Posterior cingulate gyrus (tissue), 11 donors: ENCODE measurements at places on chromosomes 2 and 18.
A peak's percentile ranks its signal among the peaks of the same experiment; 100 is the strongest.

DNA sequence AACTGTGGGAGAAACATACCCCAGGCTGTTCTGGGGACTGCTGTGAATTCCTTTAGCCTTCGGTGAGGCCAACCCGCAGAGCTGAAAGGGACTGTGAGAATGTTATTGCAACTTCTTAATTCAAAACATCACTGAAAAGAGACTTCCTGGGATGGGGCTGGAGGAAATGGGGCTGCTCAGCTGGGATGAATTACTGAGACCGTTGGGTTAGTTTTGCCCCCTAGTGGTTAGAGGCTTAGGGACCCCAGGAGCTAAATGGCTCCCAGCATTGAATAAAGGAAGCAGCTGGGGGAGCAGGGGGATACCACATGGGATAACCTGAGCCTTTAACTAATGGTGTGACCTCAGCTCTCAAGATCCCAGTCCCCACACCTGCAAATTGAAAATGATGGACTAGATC, 941.1 kb upstream of the FANCL start:
- no peak for DNase-seq

DNA sequence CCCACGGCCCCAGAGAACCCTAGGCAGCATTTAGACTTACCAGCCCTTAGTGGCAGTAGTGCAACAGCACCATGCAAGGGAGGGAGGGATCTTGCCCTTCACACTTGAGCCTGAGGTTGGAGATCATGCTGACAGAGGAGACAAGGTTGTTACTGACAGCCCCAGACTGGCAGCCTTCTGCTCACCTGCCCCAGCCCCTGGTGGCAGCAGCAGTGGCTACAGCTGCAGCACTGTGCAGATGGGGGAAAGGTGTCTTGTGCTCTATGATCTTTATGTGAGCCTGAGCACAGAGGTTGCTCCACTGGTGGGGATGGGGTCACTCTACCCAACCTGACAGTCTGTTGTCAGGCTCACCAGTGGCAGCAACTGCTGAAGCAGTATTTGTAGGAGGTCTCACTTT, 501.2 kb upstream of the LRRTM4 start:
- DNase-seq: no peak

DNA sequence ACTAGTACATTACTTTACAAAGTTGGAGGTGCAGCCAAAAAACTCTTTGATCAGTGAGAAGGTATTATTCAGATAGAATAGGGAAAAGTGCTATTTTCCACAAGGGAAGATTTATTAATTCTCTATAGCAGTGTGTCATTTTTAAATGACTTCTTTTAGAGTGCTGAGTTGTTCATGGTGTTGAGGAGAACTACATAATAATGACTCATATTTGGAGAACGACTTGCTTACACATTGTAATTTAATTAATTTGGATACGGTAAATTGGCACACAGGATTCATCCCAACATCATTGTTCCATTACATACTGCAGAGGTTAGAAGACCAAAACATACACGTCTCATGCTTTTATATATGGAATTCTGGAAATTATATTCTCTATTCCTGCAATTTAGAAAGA, 22.1 kb upstream of the MAP2 start:
- DNase-seq: no peak

DNA sequence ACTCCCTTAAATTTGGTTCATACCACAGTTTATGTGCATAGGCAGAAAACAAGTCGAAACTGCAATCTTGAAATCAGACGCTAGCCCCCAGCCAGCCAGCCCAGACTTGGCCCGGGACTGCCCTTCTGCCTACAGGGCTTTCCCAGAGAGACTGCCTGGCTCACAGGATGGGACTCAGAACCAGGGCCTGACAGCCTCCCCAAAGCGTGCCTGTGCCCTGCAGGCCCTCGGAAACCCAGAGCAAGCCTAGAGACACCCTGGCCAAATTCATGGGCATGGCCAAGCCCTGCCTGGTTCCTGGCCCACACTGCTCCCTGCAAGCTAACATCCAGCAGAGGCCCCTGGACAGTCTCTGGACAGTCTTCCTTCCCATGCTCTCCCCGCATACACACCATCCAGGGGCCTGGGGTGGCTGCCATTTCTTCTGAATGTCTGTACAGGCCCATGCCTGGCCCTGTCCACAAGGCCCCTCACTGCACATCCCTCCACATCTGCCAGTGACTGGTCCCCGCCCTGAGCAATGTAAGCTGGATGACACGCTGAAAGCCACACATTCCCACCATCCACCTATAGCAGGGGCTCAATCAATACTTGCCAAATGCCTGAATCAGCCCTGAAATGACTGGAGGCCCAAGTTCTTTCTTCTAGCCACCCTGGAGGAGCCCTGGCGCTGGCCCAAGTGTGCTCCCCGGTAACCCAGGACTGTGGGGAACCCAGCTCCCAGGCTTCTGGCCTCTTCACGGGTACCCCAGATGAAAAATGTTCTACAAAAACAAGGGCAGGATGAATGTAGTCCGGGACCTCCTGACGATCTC, 73.1 kb downstream of the HDAC4 start:
- no peak for DNase-seq

DNA sequence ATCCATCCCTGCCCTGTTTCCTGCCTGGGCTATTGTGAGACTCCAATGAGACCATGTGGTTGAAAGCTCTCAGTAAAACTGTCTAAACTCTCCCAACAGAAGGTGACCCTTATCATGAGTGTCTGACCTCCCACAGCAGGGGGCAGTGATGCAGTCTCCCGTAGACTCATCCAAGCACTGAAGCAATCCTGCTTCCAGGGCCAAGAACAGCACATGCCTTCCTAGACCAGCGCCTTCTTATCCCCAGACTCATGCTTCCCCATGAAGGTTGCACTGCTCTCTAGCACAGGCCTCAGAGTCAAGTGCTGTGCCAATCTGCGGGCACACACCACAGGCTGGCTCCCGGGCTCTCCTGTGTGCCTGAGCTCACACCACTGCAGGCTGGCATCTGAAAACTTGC, 112.3 kb downstream of the TNS1 start:
- DNase-seq: no peak

DNA sequence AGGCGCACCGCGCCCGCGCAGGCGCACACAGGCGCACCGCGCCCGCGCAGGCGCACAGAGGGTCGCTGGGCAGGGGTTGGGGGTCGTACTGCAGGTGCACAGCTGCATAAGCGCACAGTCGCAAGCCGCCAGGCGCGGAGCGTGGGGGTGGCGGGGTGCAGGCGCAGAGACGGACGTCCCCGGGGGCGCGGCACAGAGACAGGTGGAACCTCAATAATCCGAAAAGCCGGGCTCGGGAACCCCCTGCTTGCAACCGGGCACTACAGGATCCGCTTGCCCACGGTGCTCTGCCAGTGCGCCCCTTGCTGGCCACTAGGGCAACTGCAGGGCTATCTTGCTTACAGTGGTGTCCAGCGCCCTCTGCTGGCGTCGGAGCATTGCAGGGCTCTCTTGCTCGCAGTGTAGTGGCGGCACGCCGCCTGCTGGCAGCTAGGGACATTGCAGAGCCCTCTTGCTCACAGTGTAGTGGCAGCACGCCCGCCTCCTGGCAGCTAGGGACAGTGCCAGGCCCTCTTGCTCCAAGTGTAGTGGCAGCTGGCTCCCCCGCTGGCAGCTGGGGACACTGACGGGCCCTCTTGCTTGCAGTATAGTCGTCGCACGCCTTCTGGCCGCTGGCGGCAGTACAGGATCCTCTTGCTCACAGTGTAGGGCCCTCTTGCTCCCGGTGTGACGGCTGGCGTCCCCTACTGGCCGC, 34.9 kb downstream of the FAM110C start:
- peak; percentile 86 for DNase-seq

DNA sequence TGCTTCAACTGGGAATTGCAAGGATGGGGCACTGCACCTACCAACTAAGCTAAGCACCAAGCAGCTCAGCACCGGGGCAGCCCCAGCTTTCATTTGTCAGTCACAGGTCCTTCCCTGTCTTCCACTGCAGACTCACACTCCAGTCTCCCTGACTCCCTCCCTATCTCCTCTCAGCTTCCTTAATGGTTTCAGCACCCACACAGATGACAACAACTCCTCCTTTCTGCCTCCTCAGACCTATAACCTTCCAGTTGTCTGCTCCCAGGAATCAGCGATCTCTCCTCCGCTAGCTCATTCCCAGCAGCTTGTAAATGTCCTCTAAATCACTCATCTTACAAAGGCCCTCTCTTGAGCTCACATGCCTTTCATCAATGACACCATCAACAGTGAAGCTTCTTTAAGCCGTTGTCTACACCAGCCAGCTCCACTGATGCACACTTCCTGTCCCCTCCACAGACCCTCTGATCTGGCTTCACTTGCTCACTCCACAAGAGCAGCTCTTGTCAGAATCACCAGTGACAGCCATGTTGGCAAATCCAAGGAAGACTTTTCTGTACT, 32.1 kb downstream of the CLASP1 start:
- DNase-seq: no peak

GRCh38 chr2:67522148-67522547, 125.0 kb downstream of the ETAA1 start:
- DNase-seq: no peak

GRCh38 chr2:88729061-88729745, 37.7 kb downstream of the RPIA start:
- DNase-seq: no peak

DNA sequence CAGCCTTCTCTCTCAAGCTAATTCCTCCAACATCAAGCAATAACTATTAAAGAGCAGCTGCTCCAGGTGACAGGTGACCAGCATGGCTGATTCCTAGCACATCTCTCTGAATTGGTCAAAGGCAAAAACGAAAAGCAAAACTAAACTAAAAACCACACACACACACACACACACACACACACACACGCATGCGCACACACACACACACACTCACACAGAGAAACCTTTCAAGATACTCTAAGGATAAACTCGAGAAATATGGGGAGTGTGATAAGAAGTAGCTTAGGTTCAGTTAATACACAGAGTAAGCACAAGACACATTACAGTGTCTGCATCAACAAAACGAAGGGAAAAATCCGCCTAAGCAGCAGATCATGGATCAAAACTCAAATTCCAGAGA, 74.5 kb upstream of the FZD7 start:
- no peak for DNase-seq

GRCh38 chr2:70656421-70657010, 102.9 kb upstream of the TGFA start:
- DNase-seq: no peak

DNA sequence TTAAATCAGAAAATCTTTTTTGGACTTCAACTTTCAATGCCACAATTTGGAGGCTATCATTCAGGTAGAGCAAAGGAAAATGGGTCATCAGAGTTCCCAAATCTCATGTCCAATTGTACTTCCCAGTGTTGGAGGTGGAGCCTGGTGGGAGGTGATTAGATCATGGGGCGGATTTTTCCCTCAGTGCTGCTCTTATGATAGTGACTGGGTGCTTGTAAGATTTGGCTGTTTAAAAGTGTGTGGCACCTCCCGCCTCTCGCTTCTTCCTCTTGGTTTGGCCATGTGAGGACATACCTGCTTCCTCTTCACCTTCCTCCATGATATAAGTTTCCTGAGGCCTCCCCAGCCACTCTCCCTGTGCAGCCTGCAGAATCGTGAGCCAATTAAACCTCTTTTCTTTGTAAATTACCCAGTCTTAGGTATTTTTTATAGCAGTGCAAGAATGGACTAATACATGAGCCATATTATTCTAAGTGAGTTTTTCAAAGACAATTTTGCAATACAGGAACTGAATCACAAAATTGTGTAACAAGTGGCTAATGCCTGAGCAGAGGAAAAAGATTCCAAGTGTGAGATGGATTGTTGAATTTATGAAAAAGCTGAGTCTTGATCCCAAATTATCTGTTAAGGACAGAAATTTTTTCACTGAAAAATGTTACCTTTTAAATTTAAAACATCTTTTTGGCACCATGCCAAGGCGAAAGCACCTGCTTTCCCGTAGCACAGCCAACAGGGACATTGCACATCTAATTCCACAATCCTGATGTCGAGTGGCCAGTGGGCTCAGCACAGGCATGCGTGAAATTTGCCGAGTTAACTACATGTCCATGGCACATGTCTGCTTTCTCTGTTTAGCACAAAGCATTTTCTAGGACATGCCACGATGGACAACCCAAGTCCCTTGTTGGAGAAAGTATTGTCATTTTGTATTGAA, 150.9 kb downstream of the COL6A3 start:
- DNase-seq: no peak

GRCh38 chr2:122009561-122009960, 254.1 kb downstream of the TSN start:
- no peak for DNase-seq

DNA sequence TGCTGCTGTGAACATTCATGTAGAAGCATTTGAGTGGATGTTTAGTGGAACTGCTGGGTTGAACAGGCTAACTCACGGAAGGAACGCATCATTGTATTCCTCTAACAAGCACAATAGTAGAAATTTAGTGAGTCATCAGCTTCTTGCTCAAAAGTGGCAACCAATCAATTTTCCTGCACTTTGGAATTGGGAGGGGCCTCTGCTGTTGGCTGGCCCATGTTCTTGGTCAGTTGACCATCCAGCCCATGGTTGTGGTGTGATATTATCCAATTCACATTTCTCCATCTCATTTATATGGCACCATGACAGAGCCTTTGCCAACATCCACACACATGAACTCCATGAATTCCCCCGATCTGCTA, 95.0 kb downstream of the TNFRSF11A start:
- DNase-seq: no peak

- DNase-seq: peak; percentile 78
Observed at GRCh38 chr2:74079522-74080341, 68.0 kb downstream of the BOLA3 start.

GRCh38 chr2:63990072-63990471, 29.2 kb downstream of the VPS54 start:
- no peak for DNase-seq

DNA sequence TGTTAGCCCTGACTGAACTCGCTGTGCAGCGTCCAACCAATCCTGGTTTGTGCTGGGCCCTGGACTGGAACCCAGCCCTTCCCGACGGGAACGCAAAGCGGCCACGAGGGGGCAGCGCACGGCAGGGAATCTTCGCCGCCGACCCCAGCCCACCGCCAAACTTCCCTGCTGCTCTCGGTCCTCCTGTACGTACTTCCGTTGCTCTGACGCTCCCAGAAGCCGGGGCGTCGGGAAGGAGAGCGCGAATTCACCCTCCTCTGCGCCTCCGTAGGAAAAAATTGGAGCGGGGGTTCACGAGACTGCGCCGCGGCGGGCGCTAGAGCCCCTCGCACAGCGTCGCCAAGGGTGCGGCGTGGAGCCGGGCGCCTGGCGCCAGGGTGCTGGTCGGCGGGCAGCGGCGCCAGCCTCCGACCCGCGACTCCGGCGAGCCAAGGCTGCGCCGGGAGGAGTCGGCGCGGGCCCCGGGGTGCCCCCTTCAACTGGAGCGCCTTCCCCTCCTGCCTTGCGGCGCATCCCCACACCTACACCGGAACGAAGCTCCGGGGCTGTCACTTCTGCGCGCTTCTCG, 873 bp upstream of the SH3RF3 start:
- peak; percentile 96 for DNase-seq

- no peak for DNase-seq
Observed at GRCh38 chr2:112156152-112156986, 18.2 kb downstream of the FBLN7 start.

GRCh38 chr2:10048501-10049171, 5.3 kb downstream of the KLF11 start:
- no peak for DNase-seq

- no peak for DNase-seq
Observed at GRCh38 chr18:56286775-56287325, 351.5 kb downstream of the TXNL1 start.

- peak; percentile 76 for DNase-seq
Observed at GRCh38 chr2:96538487-96539214, 2.1 kb downstream of the ARID5A start.

- no peak for DNase-seq
Observed at GRCh38 chr18:76263046-76264005, 231.7 kb downstream of the ZNF516 start.

GRCh38 chr2:241877989-241878970, 8.8 kb downstream of the RTP5 start:
- DNase-seq: no peak
